ENCODE measurements at places on chromosomes 5 and 9.

- DNase-seq = no peak
Measured at GRCh38 chr9:82584349-82584863, 478.5 kb downstream of the RASEF start.

DNA sequence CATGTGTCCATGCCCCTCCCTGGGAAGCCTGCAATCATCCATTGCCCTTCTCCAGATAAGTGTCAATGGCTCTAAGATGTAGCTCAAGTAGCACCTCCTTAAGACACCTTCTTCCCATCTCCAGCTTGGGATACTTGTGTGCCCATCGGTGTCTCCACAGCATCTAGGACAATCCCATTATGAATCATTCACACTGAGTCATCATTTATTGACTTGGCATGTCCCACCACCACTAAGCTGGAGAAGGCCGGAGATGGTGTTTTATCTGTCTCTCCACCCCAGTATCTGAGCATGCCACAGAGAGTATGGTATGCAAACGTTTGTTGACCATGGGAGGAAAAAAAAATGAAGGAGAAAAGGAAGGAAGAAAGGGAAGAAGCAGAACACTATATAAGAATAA is 342.2 kb downstream of the TRIM32 start:
- no peak for DNase-seq

GRCh38 chr9:133456409-133456808 is 3.4 kb upstream of the CACFD1 start:
- no peak for DNase-seq

DNA sequence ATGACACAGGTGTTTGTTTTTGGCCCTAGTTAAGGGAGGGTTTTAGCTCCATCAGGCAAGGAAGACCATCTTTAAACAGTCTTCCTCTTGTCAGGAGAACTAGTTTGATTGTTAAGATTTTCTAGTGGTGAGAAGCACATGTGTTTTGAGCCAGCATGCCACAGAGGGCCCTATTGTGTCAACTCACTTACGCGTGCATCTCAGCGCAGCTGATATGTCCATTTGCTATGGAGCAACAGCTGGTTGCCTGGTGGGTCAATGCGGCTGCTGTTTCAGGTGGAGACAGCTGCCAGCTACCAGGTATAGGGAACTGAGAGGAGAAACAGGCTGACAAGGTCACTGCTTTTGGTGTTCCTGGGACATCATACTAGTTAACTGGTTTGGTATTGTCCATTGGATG is 100.5 kb upstream of the PRRC1 start:
- DNase-seq = no peak

DNA sequence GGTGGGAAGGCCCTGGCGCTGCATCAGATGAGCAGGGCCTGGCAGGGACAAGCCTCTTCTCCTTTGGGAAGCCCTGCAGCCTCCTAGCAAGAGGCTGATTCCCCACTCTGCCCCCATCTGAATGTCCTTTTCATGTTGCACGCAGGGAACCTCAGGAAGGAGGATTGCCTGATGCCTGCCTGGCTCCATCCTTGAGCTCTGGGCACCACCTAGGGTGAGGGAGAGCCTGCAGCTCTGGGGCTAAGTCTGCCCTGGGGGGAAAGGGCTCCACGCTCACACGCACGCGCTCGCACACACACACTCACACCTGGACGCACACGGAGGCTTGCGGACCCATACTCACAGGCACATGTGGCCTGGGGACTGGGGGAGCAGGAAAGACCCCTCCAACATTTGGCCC is 86.6 kb downstream of the LMX1B start:
- no peak for DNase-seq

DNA sequence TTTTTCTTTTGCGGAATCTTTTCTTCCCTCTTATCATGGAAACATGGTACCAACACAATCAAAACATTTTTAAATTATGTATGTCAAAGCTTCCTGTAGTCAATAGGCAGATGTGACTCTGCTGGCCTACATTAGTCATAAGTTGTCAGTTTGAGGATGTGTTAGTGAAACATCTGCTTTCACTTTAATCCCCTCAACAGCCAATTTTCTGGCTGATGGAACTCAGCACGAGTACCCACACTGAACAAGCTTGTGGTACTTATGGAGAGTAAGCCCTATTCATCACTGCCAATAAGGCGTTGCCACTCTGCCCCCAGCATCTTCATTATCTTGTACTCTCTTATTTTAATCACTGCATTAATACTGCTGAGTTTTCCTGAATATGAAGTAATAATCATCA is 1034.4 kb downstream of the CDH9 start:
- DNase-seq = no peak

- DNase-seq = no peak
Measured at GRCh38 chr5:17620627-17621026, 10.4 kb downstream of the TAF11L12 start.

DNA sequence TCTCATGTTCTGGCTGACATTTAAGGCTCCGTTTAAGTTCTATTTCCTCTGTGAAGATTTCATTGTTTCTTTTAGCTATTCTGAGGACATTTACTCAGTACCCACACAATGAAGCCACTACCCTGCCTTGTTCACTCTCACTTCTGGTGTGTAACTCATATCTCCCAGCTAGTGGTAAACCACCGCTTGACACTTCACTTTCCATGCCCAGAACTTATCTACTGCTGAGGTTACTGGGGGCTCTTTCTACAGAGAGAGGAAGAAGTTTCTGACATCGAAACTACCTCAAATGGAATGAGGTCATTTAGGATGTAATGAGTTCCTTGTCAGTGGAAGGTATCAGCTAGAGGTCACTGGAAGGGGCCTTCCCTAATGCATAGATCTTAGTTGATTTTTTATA is 501.5 kb downstream of the DMAC1 start:
- DNase-seq = no peak

DNA sequence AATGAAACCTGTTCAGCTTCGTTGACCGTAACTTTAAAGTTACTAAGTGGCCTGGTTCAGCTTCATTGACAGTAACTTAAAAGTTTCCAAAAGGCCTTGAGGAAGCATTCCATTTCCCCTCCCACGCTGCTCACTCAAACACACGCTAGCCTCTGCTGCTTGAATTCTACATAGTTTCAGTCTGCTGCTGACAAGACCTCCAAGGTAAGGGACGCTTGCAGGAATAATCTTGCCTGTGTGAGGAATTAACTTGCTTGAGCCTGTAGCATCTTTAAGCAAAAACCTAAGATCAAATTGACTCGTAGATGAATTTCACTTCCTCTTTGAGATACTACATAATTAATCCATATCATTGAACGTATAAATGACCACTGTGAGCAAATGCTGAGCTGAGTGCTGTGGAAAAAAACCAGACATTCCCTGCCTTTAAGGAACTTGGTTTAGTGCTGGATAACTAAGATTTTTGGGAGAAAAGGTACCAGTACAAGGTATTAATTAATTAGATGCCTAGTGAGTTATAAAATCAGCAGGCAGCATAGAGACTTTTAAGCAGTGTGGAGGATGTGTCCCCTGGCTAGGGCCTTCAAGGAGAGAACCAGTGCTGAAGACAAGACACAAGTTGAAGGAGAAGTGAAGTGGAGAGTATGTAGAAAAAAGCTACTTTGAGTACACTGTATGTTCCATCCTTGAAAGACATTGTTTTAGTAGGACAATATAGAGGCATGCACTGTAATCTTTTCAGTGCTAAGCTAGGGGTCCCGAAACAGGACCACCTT is 39.2 kb downstream of the GRAMD2B start:
- DNase-seq = no peak

DNA sequence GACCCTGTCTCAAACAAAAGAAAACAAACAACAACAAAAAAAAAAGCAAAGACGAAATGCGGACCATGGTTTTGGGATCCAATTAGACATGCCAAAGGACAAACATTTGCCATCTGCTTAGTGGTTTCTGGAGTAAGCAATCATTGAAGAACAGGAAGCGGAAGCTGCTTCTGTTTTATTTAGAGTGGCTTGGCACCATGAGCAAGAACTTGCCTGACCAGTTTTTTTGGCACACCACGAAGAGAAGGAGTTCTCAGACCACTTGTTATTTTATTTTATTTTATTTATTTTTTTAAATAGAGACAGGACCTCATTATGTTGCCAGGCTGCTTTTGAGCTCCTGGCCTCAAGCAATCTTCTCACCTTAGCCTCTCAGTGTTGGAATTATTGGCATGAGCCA is 17.0 kb downstream of the BTF3 start:
- DNase-seq = no peak

DNA sequence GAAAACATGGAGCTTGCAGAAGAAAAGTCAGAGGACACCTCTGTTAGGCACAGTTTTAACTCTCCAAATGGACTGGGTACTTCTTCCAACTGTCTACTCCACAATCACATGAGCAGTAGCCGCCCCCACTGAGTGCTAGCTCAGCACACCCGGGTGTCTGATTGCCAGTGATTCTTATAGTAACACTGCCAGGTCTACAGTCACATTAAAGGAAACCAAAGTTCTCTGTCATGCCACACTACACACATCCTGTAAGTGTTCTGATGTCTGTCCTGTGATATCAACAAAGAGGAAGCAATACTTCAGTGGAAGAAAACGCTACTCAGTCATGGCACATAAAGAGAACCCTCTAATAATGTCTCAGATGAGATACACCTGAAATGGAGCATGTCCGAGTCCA is at the start of gene HAVCR2:
TSS of gene HAVCR2 (minus strand) at position 69 of the 400 bp plus-strand sequence. CDS start at position 8, 61 bp downstream.
- peak; percentile 6 for DNase-seq

GRCh38 chr9:18629136-18629535 is 155.2 kb downstream of the ADAMTSL1 start:
- DNase-seq = no peak

DNA sequence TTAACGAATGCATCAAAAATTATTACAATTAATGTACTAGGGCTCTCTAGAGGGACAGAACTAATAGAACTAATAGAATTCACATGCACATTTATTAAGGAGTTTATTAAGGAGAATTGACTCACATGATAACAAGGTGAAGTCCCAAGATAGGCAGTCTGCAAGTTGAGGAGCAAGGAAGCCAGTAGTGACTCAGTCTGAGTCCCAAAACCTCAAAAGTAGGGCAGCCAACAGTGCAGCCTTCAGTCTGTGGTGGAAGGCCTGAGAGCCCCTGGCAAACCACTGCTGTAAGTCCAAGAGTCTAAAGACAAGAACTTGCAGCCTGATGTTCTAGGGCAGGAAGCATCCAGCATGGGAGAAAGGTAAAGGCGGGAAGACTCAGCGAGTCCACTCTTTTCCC is 633.8 kb downstream of the SEMA5A start:
- no peak for DNase-seq

- no peak for DNase-seq
Measured at GRCh38 chr9:123426406-123426805, 70.4 kb downstream of the CRB2 start.

DNA sequence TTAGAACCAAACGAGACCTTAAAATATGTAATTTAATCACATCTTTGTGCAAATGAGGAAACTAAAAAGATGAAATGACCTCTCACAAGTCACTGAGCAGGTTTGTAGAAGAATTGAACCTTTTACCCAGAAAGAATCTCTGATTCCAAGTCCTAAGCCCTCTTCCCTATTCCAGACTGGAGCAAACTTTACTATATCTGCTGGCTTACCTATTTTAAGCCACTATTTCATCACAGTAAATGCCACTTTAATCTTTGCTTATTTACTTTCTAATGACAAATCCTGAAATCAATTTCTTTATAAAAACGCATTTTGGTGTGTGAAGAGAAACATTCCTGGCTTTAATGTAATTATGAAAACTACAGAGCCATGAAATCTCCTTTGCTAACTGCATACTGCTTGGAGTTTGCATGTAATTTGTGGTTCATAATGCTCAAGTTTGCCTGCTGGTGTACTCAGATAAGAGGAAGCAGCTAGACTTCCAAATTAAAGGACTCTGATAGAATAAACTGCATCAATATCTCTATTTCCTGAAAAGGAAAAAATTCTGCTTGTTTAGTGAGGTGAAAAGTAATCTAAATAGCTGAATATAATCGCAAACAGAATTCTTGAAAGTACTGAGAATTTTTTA is 121.2 kb downstream of the RAB3C start:
- no peak for DNase-seq

DNA sequence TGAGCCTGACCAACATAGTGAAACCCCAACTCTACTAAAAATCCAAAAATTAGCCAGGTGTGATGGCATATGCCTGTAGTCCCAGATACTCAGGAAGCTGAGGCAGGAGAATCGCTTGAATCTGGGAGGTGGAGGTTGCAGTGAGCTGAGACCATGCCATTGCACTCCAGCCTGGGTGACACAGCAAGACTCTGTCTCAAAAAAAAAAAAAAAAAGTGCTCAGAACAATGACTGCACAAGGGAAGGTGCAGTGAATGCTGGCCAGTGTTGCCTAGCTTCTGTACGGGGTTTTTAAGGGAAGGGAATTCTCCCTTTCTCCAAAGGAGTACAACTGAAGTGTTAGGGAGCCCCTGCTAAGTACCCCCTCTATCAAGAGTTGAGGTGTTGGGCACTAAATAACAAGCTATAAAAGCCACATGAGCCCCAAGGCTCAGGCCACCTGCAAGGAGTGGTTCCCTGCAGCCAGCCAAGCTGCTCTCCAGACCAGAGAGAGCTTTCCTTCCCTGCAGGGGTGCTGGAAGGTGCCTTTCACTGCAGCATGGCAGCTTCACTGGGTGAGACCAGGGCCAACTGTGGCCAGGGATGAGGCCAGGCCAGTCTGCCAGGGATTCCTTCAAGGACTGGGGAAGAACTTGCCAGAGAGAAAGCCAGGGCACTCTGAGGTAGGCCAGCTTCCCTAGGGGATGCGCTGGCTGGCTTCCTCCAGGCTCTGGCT is 14.8 kb downstream of the GADD45G start:
- no peak for DNase-seq

- DNase-seq = no peak
Measured at GRCh38 chr5:58143181-58143580, 316.7 kb downstream of the PLK2 start.

DNA sequence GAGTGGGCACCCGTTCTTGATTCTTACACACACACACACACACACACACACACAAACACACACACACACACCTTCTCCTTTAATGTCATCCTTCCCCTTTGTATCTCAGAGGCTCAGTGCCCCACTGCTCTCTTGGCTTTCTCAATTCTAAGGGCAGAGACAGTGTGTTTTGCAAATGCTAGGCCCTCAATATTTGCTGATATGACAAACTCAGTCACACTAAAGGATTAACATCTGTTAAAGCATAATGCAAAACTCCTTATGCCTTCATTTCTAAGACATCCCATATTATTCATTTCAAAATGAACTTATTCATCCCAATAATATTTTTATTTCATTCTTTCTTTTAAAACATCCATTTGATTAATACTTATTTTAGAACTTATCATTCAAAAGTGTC is 8.9 kb upstream of the NRG2 start:
- no peak for DNase-seq

GRCh38 chr5:122137702-122138101 is 8.4 kb downstream of the ZNF474 start:
- DNase-seq = no peak

Data from T-helper 9 cell (primary cell).